CD8-positive, alpha-beta memory T cell (primary cell): ENCODE measurements at places on chromosomes 6 and 20. TPM values are rescaled to one million over a fixed set of nuclear protein-coding genes. Genes with fewer than 3 reads are reported as not detected.

DNA sequence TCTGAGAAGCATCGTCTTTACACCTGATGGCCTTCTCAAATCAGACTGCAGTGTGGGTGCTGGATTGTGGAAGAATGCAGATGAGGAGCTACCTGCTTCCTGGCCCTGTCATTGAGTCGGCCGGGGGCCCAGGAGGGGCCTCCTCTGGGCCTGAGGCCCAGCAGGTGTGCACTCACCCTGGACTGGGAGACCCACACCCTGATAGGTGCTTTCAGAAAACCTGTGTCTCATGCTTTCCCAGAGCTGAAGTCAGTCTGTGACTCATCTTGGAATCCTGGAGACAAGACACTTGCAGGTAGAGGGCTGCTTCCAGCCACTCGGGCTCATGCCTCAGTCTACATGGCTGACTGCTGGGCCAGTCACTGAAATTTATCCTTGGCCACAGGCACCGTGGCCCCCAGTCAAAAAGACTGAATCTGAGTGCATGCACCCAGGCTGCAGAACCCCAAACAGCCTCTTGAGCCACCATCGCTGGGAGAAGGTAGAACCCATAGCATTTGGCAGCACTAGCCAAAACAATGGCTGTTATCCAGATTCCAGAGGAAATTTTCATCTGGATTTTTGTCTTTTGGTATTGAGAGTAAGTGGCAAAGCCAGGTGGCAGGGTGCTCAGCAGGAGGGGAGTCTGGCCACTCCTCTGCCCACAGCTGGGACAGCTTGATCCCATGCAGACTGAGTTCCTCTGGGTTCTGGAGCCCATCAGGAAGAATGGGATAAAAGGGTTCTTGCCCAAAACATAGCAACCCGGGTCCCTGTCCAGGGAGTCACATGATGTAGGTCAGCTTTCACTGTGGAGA is 182.0 kb upstream of the CST7 start:
- no peak for DNase-seq

GRCh38 chr20:48246061-48246790 is 460.9 kb upstream of the SULF2 start:
- no peak for DNase-seq

GRCh38 chr20:17629678-17630089 is 52.4 kb downstream of the RRBP1 start:
- no peak for DNase-seq

- no peak for DNase-seq
Observed at GRCh38 chr6:25963426-25964123, 973 bp downstream of the TRIM38 start.

DNA sequence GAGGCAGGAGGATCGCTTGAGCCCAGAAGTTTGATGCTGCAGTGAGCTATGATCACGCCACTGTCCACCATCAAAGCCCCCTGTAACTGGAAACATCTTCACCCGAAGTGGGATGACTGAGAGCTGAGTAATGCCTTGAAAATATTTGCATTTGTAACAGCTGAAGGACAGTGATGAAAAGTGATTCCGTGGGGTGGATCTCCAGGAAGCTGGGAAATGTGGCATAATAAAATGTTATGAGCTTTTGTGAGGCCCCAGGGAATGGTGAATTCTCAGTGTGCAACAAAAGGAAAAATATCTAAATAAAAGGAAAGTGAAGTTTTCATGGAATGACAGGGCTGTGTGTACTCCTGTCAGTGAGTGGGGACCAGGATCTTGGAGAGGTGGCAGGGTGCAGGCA is 92.0 kb downstream of the JAG1 start:
- no peak for DNase-seq

- DNase-seq, result no peak
Observed at GRCh38 chr6:38234141-38234540, 405.6 kb downstream of the BTBD9 start.

DNA sequence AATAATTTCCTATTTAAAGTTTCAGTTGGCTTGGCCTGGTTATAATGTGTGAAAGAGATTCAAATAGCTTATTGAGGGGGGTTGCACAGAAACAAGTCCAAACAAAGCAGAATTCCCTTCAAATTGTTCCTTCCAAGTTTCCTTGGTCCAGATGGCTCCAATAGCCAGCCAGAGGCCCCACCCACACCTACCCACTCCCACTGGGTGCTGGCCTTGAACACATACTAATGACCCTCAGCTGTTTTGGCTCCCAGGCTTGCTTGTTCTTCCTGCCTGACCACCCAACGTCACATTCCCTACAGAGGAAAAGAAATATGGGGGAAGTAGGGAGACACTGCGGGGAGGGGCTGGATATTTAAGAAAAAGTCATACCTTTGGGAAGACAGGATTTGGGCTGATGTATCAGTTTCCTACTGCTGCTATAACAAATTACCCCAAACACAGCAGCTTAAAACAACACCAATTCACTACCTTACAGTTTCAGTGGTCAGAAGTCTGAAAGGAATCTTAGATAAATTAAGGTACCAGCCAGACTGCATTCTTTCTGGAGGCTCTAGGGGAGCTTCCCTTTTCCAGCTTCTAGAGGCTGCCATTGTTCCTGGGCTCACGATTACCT is 95.7 kb downstream of the COL21A1 start:
- no peak for DNase-seq

DNA sequence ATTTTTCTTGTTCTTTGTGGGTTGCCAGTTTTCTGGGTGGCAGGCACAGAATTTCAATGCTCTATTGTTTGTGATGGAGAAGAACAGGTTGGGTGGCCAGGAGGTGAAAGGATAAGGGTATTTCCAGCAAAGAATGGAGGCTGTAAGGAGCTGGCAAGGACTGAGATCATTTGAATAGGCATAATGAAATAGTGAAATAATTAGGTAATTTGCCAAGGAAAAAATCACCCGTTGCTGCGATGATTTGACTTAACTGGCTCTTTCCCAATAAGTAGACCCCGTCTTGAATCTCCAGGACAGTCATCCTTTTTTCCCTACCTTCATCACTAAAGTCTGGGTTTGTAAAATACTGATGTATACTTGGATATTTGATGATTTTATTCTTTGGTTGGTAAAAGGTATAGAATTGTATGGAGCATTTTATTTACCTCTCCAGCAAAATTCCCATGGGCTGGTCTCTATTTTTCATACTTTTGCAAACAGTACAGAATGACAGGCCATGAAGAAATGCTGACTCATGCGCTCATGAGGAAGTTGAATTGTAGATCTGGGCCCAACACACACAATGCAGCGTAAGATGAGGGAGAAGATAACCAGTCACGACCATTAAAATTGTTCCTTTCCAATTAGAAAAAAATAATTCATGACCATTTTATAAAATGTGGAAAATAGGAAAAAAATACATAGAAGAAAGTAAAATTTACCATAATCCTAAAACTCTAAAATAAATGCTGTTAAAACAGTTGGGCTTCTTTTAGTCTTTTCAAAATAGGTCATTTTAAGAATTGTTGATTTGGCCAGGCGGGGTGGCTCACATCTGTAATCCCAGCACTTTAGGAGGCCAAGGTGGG is 2.4 kb upstream of the GCNT2 start:
- DNase-seq, result no peak

DNA sequence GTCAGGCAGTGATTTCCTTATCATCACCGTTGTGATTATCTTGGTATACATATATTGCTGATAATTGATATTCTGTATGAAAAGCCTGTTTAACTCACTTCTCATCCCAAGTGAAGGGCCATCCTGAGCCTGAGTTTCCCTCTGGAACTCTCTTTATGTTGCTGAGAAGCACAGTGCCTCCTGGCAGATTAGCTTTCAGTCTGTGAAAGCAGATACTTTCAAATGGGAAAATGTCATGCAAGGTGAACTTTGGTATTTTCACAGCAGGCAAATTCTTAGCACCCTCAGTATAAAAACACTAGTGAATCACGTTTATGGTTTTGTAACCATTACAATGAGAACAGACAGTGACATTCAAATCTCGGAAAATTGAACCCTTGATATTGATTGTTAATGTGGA is 151.6 kb downstream of the PRIM2 start:
- no peak for DNase-seq

DNA sequence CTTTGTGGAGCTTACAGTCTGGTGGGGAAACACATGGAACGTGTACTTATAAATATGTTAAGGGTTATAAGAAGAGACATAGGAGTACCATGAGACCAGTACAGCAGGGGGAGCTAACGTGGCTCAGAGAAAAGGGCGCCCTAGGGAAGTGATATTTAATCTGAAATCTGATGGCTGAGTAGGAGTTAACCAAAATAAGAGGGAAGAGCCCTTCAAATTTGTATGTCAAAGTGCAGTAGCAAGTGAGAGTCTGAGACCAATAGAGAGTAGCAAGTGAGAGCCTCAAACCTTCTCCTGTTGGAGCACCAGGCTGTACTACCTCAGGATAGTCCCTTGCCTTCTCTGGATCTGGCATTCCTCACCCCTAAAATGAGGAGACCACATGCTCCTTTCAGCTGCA is 6.1 kb upstream of the PKIG start:
- DNase-seq, result no peak

GRCh38 chr6:8579372-8579771 is 144.0 kb upstream of the SLC35B3 start:
- no peak for DNase-seq

Gene MEP1A
- total RNA-seq, result not detected

Gene SCP2D1
- not detected for total RNA-seq

Gene SIRPB1
- 1.5 TPM for total RNA-seq

- no peak for DNase-seq
Observed at GRCh38 chr6:90818163-90818562, 231.3 kb upstream of the MAP3K7 start.

DNA sequence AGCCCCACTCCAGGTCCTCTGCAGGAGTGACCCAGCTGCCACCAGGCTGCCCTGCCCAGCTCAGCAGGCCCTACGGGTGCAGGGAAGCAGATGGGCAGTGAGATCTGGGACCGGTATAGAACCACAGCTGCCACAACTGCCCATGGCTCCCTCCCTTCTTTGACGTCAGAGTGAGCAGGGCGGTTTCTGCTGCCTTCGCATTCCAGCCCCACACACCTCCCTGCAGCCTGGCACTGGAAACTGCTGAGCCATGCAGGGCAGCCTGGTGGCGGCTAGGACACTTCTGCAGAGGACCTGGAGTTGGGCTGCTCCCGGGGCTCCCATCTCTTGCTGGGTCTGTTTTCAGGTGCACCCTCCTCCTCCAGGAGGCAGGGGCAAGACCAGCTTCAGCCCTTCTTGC is 101.6 kb upstream of the CD93 start:
- DNase-seq, result no peak

DNA sequence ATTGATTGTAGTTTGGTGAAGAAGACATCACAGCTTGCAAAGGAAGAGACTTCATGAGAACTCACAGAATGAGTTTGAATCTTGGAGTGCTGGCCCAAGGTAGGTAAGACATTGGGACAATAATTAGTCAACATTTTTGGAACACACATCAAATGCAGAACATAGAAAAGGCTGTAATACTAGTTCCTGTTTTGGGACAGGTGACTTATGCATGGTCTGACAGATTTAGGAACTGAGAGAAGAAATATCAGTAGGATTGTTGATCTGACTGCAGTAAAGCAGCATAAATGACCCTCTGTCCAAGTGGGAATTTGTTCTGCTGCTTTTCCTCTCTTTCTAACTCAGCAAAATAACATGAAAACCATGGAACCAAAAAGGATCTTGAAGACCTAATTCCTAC is 102.3 kb upstream of the MAP3K7 start:
- DNase-seq, result no peak

GRCh38 chr6:11328613-11329247 is 96.3 kb upstream of the NEDD9 start:
- no peak for DNase-seq

DNA sequence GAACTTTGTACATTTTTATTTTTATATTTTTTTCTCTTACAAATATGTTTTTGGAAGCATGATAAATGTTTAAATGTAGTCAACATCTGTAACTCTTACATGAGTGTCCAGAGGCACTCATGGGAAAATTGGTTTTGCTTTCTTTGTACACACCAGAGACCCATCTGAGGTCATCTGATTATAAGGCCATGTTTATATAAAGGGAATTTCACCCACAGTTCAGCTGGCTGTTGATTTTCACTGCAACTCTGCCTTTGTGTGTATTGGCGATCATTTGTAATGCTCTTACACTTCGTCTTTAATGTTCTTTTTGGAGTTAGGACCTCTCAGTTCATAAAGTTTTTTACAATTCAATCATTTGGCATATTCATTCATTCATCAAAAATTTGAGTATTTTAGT is 28.1 kb downstream of the RIOK1 start:
- no peak for DNase-seq
